ENCODE measurements at places on chromosomes 4 and X.

- DNase-seq = no peak
Measured at GRCh38 chrX:74467656-74468055, 46.4 kb downstream of the SLC16A2 start.

GRCh38 chr4:73869130-73870055, at the start of gene CXCL1:
CXCL1 (plus strand) TSS chr4:73869393; CDS start chr4:73869471, 78 bp downstream.
- no peak for DNase-seq

DNA sequence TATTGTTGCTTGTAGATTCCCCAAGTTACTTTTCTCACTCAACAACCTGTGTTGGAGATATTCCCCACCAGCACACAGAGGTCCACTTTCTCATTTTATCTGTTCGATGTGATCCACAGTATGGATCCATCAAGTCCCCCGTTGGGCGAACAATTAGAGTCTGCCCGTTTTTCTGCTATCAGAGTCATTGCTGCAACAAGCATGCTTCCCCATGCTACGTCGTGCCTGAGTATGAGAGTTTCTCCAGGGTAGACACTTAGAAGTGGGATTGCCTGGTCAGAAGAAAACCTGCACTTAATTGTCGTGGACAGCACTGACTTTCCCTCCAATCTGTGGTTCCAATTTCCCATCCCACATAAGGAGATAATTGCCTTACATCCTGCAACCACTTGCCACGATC, 62.7 kb upstream of the SHOX start:
- DNase-seq = no peak

DNA sequence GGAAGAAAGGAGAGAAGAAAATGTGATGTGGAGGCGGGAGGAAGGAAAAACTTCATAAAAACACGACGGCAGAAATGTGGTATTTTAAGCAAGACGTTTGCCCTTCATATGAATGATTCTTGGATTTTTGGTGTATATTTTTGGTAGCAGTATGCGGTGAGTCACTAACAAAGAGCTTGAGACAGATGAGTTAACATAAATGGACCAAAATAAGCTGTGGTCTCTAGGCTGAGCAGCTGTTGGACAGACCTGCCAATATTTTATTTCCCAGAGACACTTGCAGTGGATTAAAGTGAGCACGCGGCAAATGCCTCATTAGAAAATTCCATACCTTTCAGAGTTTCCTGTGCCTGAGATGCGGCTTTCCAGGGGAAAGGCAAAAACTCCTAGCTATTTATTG, 43.1 kb upstream of the RPS6KA3 start:
- DNase-seq = no peak

DNA sequence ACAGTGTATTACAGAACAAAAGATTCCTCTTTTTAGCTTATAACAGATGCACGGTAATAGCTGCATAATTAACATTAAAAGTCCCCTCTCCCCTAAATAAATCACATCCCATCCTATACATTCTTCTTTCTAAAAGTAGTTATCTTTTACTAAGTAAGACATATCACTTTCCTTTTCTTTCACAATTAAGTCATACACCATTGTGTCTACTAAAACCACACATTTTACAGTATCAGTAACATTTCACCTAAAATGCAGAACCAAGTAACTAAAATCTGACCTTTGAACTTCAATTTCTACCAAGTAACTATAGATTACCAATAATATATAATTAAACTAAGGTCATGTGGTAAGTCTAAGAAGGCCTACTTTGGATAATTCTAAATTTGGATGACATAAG, 14.2 kb downstream of the DHX15 start:
- DNase-seq = no peak

GRCh38 chr4:78220283-78220682, 163.2 kb downstream of the FRAS1 start:
- DNase-seq = no peak

GRCh38 chr4:145870155-145871020, 68.2 kb downstream of the ZNF827 start:
- DNase-seq = no peak

- DNase-seq = no peak
Measured at GRCh38 chr4:8710946-8711345, 118.4 kb downstream of the CPZ start.

GRCh38 chr4:52376132-52376704, 282.9 kb downstream of the USP46 start:
- no peak for DNase-seq

All from stimulated activated CD4-positive, alpha-beta T cell treated with anti-CD3 and anti-CD28 coated beads, Interleukin-1b, Interleukin-23, amount 100 ng/mL, for 1 hour (primary cell).